ENCODE measurements at places on chromosomes 2 and 18.
A peak's percentile ranks its signal among the peaks of the same experiment; 100 is the strongest.

DNA sequence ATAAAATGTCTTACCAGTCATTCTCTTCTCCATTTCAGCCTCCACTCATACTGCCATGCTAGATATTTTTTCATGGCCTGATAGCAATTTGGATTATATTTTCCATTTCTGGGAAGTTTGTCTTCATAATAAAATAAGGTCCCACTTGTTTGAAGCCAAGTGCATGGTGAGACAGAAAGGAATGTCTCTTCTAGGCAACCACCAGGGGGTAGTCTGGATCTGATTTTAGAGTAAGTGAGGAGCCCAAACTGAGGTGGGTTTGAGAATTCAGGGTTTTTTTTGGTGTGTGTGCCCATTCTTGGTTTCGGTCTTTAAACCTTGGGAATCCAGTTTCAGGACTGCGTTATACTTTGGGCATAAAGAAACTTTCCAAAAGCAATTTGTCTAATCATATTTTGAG is 315.5 kb downstream of the RPRM start:
- peak; percentile 11 for DNase-seq

GRCh38 chr2:204681412-204681811 is 136.1 kb downstream of the PARD3B start:
- no peak for DNase-seq

- DNase-seq = no peak
Observed at GRCh38 chr2:105540642-105541041, 141.8 kb upstream of the FHL2 start.

- DNase-seq = peak; percentile 65
Observed at GRCh38 chr2:84881581-84882413, 913 bp upstream of the TRABD2A start.

Data from progenitor cell of endocrine pancreas (in vitro differentiated cells).